Stimulated activated CD8-positive, alpha-beta memory T cell treated with anti-CD3 and anti-CD28 coated beads, Interleukin-7, amount 100 ng/mL, for 1 hour (primary cell): ENCODE measurements at places on chromosomes 4 and X.

DNA sequence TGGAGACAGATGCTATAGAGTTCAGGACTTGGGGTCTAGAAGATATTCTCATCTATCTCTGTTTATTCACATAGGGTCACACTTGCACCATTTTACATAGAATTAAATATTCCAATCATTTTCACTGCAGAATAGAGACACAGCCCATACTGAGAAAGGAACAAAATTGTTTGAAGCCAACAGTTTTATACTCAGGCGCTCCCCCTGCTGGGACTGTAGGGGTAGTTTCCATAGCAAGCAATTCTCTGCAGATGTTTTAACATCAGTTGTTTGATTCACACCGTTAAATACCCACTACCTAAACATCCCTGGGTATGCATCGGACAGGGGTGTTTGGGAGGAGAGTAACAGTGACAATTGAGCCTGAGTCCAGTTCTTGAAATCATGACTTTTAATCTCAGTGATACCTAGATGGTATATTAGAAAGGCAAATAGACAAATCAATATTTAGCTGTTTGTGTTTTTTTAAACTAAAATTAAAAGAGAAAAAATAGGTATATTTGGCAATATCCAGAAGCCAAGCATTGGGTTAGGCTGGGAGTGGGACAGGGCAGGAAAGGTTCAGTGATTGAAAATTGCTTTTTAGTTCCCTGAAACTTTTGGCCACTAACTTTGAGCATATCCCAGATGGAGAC is 33.8 kb downstream of the LONRF3 start:
- DNase-seq: no peak

- no peak for DNase-seq
Measured at GRCh38 chr4:43113196-43113595, 220.7 kb downstream of the GRXCR1 start.

GRCh38 chr4:55447831-55448230 is 52.1 kb downstream of the TMEM165 start:
- DNase-seq: no peak

DNA sequence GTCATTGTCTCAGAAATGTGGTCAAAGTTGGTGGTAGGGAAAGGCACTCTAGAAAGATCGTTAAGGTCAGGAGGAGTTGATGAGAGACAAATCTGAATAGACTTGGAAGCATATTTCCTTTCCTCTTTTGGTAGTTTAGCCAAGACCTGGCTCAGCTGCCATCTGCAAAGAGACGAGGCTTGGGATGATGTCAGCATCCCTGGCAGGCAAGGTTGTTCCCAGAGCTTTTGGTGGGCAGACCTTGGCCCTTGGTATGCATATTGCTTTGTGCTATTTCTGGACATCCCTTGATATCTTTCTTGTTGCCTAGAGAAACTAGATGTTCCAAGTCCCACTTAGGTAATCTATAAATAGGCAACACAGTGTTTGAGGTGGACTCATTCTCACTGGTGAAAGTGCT is 82.4 kb upstream of the NAF1 start:
- DNase-seq: no peak

- DNase-seq: no peak
Measured at GRCh38 chr4:85370400-85371032, 104.4 kb upstream of the ARHGAP24 start.

GRCh38 chr4:130738233-130738632 is 1642.3 kb downstream of the C4orf33 start:
- DNase-seq: no peak

- no peak for DNase-seq
Measured at GRCh38 chrX:133837091-133837490, 148.3 kb downstream of the GPC3 start.
